ENCODE measurements at places on chromosomes 16 and 17.

GRCh38 chr16:57730771-57731730, 4.5 kb upstream of the KATNB1 start:
- no peak for DNase-seq

GRCh38 chr16:80954985-80955384, 51.7 kb downstream of the CMC2 start:
- no peak for DNase-seq

DNA sequence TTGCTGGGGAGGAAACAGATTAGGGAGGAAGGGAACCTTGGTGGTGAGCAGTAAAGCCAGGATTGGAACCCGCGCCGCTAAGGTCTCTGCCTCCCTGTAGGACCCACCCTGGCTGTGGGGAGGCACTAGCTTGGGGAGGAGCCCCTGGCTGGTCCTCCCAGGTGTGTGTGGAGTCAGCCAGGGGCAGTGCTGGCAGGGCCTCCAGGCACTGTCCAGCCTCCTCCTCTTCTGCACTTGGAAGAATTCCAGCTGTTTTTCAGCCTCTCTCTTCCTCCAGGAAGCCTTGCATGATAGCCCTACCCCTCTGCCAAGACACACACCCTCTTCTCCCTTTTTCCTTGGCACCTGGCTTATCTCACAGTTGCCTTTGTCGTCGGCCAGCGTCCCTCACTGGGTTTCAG, 34.8 kb downstream of the TMEM235 start:
- DNase-seq, result no peak

- DNase-seq, result no peak
Measured at GRCh38 chr16:73041676-73042075, 6.3 kb downstream of the ZFHX3 start.

DNA sequence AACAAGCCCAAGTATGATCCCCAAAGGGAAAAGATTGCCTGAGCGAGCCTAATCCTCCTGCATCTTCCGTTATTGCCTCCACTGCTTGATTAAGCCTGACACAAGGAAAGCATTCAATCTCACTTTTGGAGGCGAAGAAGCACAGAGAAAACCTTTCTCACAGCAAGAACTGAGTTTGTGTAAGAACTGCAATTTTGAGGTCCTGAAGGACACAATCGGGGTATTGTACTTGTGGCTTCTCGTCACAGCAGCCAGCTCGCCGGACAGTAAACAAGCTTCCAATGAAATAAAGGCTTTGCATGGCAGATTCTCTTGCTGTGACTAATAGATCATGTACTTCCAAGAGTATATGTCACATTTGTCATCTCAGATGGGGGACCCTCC, 18.7 kb upstream of the FOXF1 start:
- DNase-seq, result no peak

DNA sequence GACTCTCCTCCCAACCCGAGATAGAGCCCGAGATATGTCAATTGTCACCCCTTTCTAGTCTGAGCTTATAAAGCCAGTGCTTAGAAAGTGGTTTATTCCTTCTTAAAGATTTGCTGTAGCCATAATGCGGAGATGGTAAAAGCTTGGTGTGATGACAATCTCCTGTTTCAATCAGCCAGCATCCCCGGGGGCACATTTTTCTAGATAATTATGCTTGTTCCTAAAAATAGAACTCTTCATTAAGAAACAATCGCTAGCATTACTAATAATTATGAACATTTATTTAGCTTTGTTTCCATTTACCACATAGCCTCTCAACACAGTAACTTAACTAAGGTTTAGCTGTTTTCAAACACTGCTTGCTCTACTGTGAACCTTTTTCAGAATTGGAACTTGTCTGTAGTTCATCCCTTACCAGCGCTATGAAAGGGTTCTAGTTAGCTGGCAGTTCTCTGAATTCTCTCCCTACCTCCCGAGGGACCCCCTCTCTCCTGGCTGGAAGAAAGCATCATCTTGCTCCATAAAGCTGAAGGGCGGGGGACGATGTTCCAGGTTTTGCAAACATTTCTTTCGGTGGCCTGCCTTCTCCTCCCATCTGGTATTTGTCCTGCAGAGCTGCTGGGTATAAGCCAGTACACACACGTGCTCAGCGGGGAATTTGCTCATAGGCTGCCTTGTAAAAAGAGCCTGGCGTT, 922 bp upstream of the MRPL58 start:
- no peak for DNase-seq

DNA sequence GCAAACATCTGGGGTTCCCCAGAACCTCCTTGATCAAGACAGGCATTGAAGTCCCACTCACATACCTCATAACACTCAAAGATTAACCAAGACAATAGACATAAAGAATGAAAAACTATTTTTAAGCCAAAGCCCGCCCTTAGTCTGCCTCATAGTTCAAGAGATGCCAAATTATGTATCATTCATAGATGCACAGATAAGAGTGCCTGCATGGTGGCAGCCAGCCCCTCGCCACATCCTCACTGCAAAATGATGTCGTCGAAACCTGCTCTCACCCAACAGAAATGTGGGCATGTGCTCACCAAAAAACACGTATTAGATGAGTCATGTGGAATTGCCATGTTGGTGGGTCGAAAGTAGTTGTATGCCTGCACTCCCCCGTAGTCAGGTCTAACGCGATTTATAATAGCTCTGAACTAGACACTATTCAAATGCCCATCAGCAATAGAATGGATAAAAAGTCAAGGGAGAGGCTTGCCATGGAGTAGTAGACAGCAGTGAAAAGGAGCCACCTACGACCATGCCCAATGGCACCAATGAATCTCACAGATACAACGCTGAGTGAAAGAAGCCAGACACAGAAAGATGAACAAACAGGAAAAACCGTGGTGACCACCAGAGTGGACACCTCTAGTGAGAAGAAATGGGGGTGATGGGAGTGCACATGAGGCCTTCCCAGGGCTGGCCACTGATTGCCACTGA, 64.8 kb downstream of the C16orf95 start:
- DNase-seq, result no peak

DNA sequence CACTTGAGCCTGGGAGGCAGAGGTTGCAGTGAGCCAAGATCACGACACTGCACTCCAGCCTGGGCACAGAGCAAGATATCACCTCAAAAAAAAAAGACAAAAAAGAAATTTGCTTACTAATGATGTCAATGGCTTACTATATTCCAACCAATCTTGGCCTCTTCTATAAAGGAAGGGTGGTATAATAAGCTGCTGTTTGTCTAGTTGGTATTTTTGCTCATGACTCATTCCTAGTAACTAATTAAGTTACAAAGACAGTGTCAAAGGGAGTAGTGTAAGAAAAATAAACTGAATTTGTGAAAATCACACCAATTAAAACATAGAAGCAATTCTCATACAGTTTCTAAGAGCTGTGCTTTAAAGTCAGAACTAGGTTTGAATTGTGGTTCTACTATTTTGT, 82.5 kb downstream of the NLK start:
- DNase-seq, result no peak

DNA sequence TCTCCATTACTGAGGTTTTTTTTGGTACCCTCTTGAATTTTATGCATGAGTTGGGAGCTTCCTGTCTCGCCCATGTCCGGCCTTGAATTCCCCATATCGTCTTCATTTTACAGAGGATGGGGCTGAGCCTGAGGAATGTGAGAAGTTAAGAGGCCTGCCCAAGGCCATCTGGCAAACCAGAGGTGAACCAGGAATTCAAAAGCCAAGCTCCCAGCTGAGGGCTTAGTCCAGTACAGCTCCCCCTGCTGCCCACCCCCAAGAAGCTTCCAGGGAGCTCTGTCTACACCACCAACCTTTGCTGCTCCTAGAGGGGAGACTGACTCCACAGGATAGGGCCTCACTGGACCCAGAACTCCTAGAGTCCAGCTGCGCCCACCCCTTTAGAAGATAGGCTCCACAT, 20.7 kb upstream of the C16orf78 start:
- no peak for DNase-seq

DNA sequence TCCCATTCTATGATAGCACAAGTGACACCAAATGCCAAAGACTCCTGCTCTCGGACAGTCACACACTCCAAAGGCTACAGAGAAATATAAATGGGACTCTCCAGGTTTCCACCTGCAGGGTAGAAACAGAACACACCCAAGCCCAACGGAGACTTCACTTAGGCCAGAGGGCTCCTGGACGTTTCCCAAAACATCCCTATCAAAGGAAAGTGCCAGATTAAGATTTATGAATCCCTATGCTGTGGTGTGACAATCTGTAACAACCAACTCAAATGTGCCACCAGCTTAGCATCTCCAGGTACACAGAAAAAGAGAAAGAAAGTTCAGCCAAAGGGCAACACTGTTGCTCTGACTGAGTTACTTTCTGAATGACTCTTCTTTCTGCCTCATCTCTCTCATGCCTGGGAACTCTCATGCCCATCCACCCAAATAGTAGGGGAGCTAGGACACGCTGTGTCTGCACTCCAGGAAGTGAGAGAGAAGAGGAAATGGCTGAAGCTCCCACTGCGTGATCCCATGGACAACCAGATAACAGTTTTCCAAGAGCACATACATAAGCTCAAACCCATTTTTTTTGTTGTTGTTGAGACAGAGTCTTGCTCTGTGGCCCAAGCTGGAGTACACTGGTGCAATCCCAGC, 49.7 kb downstream of the SMG6 start:
- DNase-seq, result peak; percentile 43

DNA sequence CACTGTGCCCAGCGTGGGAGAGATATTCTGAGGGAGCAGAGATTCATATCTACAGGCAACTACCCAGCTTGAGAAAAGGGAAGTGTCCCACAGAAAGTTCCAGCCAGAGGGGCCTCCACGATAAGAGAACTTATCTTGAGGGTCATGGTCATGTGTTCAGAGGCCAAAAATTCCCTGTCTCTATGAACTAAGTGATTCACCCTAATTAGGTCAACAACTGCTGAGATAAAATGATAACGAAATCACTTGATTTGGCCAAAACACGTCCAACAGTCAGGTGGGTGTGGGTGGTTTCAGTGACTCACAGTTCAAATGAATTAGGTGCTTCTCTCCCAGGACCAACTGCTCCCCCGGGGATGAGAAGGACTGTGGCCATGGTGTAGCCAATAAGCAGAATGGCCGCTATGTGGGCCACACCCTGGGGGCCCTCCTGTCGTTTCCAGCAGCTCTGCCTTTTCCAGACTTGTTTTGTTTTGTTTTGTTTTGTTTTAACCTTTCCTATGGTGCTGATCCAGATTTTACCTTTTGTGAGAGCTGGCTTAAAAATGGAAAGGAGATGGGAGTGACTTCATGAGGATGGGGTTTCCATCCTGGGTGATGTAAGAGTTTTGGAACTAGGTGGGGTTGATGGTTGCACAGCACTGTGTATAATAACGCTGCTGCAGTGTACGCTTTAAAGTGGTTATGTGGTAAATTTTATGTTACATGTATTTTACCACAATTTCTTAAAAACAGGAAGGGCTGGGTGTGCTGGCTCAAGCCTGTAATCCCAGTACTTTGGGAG, 8.7 kb downstream of the DNAI2 start:
- DNase-seq, result peak; percentile 71

GRCh38 chr16:67649494-67649931, 4.6 kb downstream of the CARMIL2 start:
- no peak for DNase-seq

- no peak for DNase-seq
Measured at GRCh38 chr17:34369571-34369970, 6.5 kb upstream of the CCL1 start.

- no peak for DNase-seq
Measured at GRCh38 chr16:56298116-56298515, 106.8 kb downstream of the GNAO1 start.

- no peak for DNase-seq
Measured at GRCh38 chr16:46743232-46743719, 4.9 kb downstream of the MYLK3 start.

GRCh38 chr16:74485916-74486315, 64.6 kb upstream of the CLEC18B start:
- DNase-seq, result no peak

- no peak for DNase-seq
Measured at GRCh38 chr16:5382484-5382883, 284.9 kb upstream of the EEF2KMT start.

DNA sequence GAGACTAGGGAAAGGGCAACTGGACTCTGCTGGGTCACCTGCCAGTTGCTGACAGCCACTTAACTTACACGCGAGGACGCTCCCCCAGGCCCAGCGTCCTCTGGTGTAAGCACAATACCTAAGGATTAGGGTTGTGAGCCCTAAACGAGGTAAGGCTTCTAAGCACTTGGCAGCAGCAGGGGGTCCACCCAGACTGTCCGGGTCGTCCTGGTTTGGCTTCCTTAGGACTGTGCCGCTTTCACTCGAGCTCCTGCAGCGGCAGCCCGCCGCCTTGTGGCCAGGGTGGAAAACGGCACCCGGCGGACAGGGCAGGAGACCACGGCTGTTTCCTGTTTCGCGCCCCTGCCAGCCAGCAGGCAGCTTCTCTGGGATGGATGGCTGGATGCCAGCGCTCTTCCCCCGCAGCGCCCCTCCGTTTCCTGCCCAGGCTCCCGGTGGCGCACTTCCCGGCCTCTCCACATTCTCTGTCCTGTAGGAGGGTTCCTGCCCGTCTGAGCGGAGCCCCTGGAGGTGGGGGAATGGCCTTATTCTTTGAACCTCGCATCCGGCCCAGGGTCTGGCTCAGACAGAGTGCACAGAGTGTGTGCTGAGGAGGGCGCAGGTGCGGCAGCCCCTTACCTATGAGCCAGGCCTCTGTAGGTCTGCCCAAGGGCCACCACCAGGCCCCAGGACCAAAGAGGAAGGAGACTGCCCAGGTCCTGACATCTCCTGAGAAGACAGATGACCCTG, 47.0 kb upstream of the AMZ2 start:
- peak; percentile 68 for DNase-seq

- DNase-seq, result no peak
Measured at GRCh38 chr17:72903522-72903921, 189.0 kb downstream of the SLC39A11 start.

DNA sequence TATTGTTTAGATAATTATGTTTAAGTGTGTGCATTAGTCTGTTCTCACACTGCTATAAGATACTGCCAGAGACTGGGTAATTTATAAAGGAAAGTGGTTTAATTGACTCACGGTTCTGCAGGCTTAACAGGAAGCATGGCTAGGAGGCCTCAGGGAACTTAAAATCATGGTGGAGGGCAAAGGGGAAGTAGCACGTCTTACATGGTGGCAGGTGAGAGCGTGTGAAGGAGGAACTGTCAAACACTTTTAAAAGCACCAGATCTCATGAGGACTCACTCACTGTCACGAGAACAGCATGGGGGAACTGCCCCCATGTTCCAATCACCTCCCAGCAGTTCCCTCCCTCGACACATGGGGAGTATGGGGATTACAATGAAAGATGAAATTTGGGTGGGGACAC, 203.5 kb upstream of the GOT2 start:
- DNase-seq, result no peak

GRCh38 chr16:85563515-85564276, 49.4 kb upstream of the GSE1 start:
- no peak for DNase-seq

GRCh38 chr16:30996324-30996984, 11.4 kb downstream of the HSD3B7 start:
- DNase-seq, result no peak

GRCh38 chr17:44972953-44973352, 4.8 kb upstream of the C1QL1 start:
- no peak for DNase-seq
